GM04503 (cell line): ENCODE measurements at places on chromosomes 13 and 19.

GRCh38 chr13:96086736-96087135 is 3.2 kb upstream of the HS6ST3 start:
- DNase-seq = no peak

DNA sequence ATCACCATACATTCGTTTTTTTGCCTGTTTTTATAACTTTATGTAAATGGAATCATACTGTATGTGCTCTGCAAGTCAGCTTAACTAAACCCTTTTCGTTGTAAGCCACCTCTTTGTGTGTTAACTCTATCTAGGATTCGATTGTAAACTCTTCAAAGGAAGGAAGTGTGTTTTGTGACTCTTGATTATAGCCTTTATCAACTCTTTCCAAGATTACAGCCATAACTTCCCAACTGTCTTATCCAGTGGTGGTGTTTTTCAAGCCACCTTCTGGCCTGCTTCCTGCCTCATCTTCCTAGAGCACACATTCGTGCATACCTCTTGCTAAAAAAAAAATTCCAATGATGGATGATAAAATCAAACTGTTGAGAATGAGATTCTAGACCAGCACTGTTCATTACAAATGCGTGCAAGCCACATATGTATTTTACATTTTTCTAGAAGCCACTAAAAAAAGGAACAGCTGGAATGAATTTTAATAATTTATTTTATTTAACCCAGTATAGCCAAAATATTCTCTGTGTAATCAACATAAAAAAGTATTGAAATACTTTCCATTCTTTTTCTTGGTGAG is 12.0 kb upstream of the FBXL3 start:
- DNase-seq = no peak

- no peak for DNase-seq
Observed at GRCh38 chr13:102904408-102904862, 58.6 kb downstream of the ERCC5 start.

DNA sequence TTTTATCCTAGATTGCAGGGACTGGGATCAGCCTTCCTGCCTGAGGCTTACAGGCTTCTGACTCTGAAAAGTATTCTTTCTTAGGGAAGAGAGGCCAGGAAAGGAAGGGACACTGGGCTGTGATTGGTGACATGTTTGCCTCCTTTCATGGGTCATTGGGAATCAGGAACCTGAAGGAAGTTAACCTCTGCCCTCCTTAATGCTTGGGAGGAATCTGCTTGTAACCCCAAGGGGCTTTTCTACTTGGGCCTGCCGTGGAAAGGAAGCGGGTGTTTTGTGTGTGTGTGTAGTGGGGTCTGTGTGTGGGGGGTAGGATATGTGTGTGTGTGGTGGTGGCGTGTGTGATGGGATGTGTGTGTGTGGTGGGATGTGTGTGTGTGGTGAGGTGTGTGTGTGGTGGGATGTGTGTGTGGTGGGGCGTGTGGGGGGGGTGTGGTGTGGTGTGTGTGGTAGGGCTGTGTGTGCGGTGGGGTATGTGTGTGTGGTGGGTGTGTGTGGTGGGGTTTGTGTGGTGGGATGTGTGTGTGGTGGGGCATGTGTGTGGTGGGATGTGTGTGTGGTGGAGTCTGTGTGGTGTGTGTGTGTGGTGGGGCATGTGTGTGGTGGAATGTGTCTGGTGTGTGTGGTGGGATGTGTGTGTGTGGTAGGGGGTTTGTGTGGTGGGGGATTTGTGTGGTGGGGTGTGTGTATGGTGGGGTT is 41.3 kb upstream of the NPAS1 start:
- DNase-seq = no peak

- DNase-seq = no peak
Observed at GRCh38 chr19:23415034-23415433, 19.8 kb upstream of the ZNF91 start.

GRCh38 chr19:16614941-16615340 is 13.1 kb downstream of the MED26 start:
- no peak for DNase-seq

DNA sequence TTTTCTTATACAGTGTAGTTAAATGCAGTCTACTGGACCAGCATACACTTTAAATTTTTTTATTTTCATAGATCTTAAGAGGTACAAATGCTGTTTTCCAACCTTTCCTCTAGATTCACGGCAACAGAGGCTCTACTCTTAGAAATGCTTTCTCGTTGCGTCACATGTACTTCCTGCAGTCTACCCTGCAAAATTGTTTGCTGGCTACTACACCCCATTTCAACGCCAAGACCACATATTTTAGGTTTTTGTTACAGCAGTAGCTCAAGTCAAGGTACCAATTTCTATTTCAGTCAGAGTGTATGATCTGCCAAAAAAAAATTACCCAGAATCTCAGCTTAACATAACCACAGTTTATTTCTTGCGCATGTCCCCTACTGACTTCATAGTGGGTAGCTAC is 94.1 kb downstream of the TNFSF13B start:
- no peak for DNase-seq

DNA sequence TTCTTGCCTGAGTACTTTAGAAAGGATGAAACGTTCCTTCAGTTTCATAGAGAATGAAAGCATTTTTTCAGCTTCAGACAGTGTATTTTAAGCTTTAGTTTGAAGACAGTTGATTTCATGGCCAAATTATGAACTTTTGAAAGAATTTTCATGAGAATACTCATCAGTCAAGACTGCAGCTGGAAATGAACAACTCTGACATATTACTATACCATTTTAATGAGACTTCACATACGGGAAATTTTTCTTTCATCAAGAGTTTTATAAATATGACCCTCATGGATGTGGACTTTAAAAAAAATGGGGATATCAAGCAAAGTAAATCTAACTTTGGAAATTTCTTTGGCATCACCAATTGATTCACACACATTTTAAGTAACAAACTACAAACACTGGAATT is 6.4 kb downstream of the LATS2 start:
- no peak for DNase-seq

DNA sequence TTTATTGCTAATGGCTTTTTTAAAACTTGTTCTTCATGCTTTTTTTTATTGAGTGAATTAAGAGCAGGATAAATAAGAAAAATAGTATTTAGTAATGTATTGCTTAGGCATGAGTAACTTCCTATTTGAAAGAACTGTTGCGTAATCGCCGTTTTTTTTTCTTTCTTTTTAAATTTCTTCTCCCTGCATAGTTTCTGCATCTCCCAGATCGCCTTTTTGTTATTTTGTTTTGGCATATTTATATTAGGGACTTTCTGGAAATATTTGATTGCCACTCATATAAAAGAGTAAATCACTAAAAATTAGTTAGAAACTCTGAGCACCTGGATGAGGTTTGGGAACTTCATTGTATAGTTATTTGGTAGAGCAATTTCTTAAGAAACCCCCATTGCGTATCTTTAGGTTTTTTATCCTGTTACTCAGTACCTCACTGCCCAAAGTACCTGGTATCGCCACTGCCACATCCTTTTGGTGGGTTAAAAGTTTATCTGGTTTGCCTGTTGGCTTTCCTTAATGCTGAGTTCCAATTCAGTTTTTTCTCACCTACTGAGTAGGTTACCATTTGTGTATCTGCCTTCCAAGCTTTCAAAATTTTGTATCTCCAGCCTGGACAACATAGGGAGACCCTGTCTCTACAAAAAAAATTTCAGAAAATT is 36.2 kb upstream of the LPAR6 start:
- no peak for DNase-seq

DNA sequence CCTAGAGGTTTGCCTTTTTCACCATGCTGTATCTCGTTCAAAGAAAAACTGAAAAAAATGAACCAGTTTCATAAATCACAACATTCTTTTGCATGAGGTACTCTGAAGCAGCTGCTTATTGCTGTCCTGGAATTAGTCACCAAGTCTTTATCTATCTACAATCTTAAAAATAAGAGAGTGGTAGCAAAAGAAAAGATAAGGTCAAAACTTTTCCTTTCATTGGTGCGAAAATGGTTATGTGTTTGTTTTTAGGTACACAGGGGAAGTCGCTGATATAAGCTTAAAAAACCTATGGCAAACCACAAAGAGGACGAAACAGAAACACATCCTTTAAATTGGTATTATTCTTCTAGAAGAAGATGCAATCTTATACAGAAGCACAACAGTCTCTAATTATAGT is 20.7 kb downstream of the OBI1 start:
- no peak for DNase-seq

DNA sequence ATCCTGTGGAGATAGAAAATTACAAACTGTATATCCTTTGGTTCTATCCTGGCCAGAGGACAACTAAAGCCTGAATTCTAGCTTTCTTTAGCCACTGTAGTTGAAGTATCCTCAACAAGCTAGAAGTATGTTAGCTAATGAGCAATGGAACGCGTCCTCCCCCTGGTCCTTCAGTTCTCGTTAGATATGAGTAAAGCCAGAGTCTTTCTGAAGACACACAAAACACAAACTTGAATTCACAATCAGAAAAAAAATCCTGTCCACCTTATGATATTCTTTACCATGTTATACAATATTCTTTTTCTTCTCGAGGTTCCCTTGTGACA is 1527.0 kb upstream of the SLC10A2 start:
- DNase-seq = no peak

GRCh38 chr19:57557659-57558058 is 2.0 kb downstream of the ZNF550 start:
- no peak for DNase-seq

GRCh38 chr13:105936816-105937215 is 598.6 kb downstream of the EFNB2 start:
- DNase-seq = no peak

DNA sequence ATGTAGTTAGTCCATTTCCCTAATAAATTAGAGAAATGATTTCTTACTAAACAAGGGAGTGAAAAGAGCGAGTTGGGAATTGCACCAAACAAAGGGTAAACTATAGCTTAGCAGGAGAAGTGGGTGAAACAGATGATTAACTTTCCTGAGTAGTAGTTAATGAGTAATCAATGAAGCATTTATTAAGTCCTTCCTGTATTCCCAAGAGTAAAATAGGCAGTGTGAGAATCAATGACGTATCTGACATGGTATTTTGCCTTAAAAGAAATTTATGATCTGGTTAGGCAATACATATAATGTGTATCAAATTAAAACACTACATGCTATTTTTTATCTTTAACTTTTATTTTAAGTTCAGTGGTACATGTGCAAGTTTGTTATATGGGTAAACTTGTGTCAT is 142.8 kb downstream of the KLF5 start:
- no peak for DNase-seq

GRCh38 chr19:30070198-30070967 is 128.3 kb downstream of the URI1 start:
- no peak for DNase-seq

DNA sequence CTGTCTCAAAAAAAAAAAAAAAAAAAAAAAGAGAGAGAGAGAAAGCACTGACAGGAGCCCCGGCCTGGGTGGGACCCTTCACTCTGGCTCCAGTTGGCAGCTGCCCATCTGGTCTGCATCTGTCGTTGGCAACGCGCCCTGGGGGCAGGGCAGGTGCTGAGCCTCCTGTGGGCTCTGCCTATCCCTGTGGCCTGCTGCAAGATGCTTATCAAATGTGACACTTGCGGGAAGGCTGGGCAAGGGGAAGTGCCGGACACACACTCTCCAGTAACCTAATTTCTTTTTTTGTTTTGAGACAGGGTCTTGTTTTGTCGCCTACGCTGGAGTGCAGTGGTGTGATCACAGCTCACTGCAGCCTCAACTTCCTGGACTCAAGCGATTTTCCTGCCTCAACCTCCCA is 10.7 kb upstream of the KPTN start:
- no peak for DNase-seq

DNA sequence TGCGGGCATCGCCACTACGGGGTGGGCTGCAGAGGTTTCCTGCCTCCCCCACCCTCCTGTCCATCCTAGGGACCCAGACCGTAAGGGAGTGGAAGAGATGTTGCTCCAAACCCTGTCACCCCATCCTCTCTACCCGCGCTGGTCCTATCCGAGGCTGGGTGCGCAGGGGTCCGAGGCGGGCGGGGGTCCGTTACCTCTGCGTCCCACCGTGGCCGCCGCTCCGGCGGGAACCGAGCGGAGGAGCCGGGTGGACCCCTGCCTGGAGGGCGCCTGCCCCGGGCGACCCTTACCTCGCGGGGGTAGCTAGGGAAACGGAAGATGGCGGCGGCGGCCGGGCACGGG is at the start of gene DGKH:
DGKH (plus strand) TSS at position 307 of the 342 bp plus-strand sequence. CDS start 126 bp downstream, outside the sequence.
- DNase-seq = no peak

DNA sequence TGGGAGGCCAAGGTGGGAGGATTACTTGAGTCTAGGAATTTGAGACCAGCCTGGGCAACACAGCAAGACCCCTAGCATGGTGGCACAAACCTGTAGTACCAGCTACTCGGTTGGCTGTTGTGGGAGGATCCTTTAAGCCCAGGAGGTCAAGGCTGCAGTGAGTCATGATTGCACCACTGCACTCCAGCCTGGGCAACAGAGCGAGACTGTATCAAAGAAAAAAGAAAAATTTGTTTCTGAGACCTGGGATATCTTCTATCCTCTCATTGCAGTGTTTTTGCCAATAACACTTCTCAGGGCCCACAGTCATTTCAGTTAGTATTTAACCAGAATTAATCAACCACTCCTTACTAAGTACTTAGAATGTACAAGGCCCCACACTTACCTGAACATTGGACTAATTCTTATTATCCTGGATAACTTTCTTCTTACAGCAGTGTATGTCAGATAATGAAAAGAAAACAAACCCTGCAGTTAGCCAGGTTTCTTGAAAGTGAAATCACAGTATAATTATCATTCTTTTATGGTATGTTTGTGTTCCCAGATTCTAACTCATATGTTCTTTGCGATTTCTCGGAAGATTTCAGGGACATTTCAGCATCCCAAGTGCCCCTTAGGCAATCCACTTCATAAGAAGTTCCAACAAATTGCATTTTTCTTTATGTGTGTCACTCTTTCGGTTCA is 75.6 kb upstream of the KLF5 start:
- peak; percentile 53 for DNase-seq

GRCh38 chr13:22214184-22214583 is 543.3 kb downstream of the FGF9 start:
- DNase-seq = no peak

- DNase-seq = no peak
Observed at GRCh38 chr13:52428295-52428694, 22.1 kb downstream of the VPS36 start.

DNA sequence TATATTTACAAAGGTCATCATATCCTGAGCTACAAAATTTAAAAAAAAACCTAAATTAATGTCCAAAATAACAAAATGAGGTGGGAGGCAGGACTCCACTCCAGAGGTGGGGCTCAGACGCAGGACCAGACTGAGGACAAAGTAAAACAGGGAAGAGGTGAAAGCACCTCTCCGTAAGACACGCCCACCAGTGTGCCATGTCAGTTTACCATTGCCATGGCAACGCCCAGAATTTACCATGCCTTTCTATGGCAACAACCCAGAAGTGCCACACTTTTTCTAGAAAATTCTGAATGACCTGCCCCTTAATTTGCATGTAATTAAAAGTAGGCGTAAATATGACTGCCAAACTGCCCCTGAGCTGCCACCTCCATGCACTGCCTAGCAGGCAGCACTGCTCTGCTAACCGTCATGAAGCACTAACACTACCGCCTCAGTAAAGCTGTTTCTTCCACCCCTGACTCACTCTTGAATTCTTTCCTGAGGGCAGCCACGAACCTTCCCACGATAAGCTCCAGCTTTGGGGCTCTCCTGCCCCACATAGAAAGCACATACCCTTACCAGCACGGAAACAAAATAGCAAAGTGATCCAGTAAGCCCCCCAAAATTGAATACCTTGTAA is 22.3 kb upstream of the PDCD5 start:
- no peak for DNase-seq

- DNase-seq = no peak
Observed at GRCh38 chr19:38021352-38021751, 114.3 kb downstream of the SIPA1L3 start.
